Skin of body (tissue), 3 donors: ENCODE measurements at places on chromosomes 7 and 10. TPM values are rescaled to one million over a fixed set of nuclear protein-coding genes. Genes with fewer than 3 reads are reported as not detected.

Gene HECW1
- total RNA-seq: 1.8 TPM

Gene ASIC3
- 0.39 TPM for total RNA-seq

Gene SLC16A9
- 6.5 TPM for total RNA-seq

Gene NAT16
- not detected for total RNA-seq

Gene CDNF
- 3.2 TPM for total RNA-seq

Gene OR2A5
- total RNA-seq: not detected

Gene SYNPO2L
- total RNA-seq: 2.8 TPM

Gene EN2
- total RNA-seq: under 0.01 TPM

Gene DEPP1
- total RNA-seq: 29.6 TPM

Gene KCNIP2
- total RNA-seq: 5.7 TPM

Gene GTF2I
- 176 TPM for total RNA-seq

Gene TAS2R38
- not detected for total RNA-seq

Gene CLEC5A
- 3.8 TPM for total RNA-seq

Gene CLCN1
- 0.20 TPM for total RNA-seq

Gene OPN1SW
- total RNA-seq: not detected

Gene EEPD1
- total RNA-seq: 12.2 TPM

Gene NODAL
- total RNA-seq: not detected

Gene PDSS1
- 7.4 TPM for total RNA-seq

Gene SMURF1
- 15.7 TPM for total RNA-seq

Gene C10orf105
- total RNA-seq: under 0.01 TPM

Gene PTPRZ1
- total RNA-seq: 47.6 TPM

Gene MRPS24
- total RNA-seq: 22.5 TPM

Gene MBL2
- not detected for total RNA-seq

Gene CALML5
- total RNA-seq: 133 TPM

Gene CUZD1
- total RNA-seq: 0.59 TPM

Gene FAM24B
- total RNA-seq: 5.7 TPM

Gene TUBB8
- not detected for total RNA-seq

Gene ASAH2
- 0.49 TPM for total RNA-seq

Gene TBXAS1
- total RNA-seq: 6.2 TPM

Gene SEMA4G
- total RNA-seq: 1.9 TPM
